ENCODE measurements at places on chromosomes 5 and 9.

GRCh38 chr9:34501889-34502425, 20.8 kb downstream of the ENHO start:
- no peak for DNase-seq

DNA sequence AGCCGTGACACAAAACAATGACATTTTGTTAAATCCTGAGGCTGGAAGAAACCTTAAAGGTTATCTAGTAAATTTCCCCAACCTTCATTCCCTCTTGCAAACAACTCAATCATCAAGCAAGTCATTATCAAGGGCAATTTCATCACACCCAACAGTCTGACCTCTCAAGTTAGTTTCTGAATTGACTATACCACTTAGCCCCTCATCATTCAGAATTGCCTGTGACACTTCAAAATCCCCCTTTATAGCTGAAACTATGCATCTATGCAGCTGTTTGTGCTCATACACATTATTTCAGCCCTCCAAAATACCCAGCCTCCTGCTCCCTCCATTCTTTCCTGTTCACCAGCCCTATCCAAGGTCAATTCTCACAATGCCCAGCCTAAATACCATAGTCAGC, 24.6 kb downstream of the LPAR1 start:
- no peak for DNase-seq

GRCh38 chr9:4815381-4815956, 22.7 kb downstream of the RCL1 start:
- DNase-seq, result no peak

GRCh38 chr9:129479631-129480011, 141.3 kb downstream of the C9orf50 start:
- no peak for DNase-seq

GRCh38 chr9:137395666-137396010, 27.3 kb downstream of the EXD3 start:
- no peak for DNase-seq

GRCh38 chr5:157965040-157965678, 106.2 kb upstream of the CLINT1 start:
- DNase-seq, result no peak
